ENCODE measurements at places on chromosomes 13 and 19. TPM values are rescaled to one million over a fixed set of nuclear protein-coding genes. Genes with fewer than 3 reads are reported as not detected.

- no peak for DNase-seq
These were observed 52.8 kb downstream of the MYCBP2 start for GRCh38 chr13:77274126-77274525.

GRCh38 chr13:94542917-94543316 is 53.0 kb downstream of the TGDS start:
- no peak for DNase-seq

GRCh38 chr13:100506154-100506553 is 82.4 kb downstream of the GGACT start:
- no peak for DNase-seq

DNA sequence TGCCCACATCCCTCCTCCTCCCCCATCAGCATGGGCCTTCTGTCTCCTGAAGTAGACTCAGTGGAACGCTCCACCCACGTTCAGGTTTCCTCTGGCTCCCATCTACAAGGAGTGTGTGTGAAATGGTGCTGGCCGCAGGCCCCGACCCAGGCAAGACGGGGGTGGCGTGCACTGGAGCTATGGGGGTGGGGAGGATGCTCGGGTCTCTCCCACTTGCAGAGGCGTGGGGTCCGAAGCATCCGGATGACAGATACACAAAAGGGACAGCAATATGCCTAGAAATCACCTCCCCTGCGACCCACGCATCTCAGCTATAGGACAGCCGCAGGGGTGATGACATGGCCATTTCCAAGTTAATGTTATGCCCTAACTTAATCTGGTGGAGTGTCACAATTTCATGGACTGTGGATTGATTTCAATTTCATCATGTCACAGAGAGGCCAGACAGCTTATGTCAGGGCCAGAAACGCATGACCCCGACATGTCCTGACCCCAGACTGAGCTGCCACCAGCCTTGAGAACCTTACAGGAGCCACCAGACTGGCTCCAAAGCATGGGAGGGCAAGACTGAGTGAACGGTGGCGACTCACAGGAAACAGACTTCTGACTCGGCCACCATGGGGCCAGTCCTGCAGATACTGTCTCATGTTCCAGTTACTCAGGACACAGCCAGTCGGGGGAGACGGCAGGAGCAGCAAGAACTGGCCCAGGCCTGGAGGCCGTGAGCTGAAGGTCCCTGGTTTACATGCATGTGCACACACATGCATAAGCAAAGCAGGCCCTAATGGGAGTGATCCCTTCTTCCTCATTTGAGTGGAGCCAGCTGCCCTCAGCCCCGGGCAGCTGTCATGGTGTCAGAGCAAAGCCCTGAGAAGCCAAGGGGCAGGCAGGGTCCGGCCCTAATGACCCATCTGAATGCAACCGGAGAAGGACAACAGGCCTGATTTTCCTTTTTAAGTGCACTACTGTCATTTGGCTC is 82.2 kb downstream of the SLC7A1 start:
- no peak for DNase-seq

DNA sequence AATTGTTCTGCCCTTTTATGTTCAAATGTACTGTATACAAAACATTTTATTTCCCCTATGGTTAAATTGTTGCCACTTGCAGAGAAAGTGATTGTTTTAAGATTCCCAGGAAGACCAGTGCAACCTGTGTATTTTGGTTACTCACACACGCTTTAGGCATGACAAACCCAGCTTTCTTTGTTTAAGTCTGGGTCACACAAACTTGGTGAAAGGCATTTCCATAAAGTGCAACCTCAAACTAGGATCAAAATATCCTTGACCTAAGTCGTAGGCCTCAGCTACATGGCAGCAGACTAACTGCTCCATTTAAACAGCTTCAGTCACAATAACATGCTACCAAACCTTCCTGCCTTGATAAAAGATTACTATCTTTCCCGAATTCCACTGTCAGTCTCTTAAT is 639.0 kb upstream of the PRR20A start:
- DNase-seq, result no peak

The RTBDN gene
- not detected for total RNA-seq

All from right cardiac atrium (tissue), 5 donors.